ENCODE measurements at places on chromosomes 5 and 9.

DNA sequence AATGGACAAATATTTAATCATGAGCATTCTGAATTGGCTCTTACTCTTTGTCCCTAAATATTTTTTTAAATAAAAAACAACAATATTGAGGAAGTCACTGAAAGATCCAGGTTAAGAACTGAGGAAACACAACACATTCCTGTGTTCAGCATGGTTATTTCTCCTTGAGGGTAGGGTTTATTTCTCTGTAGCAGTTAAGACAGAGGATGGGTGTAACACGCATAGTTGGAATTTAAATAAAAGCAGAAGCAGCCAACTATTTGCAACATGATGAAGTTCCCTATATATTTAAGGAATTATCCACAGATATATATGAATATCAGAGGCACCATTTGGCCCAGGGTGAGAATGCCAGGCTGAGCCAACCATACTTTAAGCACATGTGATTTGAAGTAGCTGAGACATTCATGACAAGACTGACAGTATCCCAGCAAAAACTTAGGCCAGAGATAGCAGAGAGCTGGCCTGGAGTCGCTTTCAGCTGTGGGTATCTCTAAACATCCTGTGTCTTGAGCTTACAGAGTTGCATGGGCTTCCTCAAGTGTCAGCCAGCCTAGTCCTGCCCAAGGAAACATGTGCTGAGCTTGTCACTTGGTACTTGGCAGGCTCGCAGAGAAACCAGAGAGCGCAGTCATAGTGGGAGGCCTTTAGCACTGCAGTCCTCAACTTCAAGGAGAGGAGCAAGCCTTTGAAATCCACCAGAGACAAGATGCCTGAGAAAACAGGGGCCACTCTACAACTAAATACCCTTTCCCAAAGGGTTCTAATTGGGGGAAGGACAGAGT is 43.6 kb downstream of the SEMA5A start:
- DNase-seq, result no peak

GRCh38 chr5:82405161-82405560 is 127.0 kb upstream of the RPS23 start:
- DNase-seq, result peak; percentile 83

DNA sequence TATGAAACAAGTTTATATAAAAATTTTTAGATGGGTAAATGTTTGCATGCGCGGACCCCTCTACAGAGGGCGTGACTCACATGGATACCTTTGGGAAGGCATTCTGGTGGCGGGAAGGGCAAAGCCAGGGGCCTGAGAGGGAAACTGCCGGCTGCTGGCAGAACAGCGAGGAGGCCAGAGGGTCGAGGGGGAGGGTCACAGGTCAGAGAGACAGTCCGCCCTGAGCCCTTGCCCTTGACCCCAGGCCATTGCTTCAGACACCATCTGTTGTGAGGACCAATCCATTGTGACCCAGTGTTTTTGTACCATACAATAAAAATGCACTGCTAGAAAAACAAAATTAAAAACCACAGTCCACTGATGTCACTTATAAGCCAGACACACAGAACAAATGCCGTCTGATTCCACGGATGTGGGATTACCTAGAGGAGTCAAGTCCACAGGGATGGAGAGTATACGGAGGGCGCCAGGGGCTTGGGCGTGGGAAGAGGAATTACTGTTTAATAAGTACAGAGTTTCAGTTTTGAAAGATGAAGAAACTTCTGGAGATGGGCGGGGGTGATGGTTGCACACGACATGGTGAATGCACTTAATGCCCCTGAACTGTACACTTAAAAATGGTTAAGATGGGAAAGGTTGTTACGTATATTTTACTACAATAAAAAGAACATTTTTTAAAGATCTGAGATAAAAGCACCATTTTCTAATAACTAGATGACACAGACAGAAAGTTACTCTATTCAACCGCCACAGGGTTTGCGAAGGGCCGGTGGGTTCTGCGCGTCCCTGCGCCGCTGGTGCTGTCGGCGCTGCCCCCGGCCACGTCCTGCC is 12.0 kb downstream of the BTNL9 start:
- no peak for DNase-seq

DNA sequence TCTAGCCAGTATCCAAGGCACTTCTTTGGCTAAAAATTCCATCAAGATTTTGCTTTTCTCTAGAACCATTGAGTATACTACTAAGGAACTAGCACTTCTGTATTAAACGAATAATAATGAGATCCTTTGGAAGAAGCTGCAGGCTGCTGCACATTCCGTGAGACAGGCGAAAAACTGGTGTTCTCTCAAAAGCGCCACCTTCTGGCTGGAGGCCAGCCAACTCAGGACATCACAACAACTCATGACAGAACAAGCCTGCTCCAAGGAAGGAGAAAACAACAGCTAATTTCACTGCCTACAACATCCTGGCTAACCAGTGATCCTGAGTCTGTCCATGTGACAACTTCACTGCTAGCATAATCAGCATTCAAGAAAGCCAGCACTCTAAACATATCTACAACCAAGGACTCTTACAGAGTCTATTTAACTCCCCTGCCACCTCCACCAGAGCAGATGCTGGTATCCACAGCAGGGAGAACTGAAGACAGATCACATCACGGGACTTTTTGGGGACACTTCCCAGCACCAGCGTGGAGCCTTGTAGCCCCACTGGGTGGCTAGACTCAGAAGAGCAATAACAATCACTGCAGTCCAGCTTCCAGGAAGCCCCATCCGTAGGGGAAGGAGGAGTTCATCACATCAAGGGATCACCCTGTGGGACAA is 150.5 kb downstream of the YTHDC2 start:
- peak; percentile 39 for DNase-seq

- DNase-seq, result no peak
These were observed 220.1 kb downstream of the PIK3R1 start for GRCh38 chr5:68435611-68436010.

DNA sequence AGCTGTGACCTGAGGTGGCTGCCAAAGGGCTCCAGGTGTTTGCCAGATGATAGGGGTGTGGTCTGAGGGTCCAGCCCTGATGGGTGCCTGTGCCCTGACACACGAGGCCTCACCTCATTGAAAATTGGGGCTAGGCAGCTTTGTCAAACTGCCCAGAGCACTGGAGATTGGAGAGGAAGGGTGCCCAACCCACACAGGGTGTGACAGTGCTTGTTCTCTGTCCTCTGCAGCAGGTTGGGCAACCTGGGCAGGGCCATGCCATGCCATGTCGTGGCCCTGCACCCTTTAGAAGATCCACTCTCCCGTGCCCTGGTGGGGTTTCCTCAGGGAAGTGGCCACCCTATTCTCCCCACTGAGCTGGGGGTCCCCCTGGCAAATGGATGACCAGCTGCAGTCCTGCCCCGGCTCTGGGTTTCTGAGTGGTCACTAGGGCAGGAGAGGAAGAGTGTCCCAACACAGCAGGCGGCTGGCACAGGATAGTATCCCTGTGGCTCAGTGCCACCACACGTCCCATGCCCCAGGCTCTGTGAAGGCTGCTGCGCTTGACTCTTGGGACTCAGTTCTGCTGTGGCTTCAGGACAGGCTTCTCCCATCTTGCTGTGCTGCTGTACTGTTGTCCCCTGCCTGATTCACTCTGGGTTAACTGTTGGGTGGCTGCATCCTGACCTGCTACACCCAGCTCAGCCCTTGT is 100.8 kb upstream of the PITX1 start:
- no peak for DNase-seq

GRCh38 chr5:157160001-157160400 is 6.1 kb downstream of the GARIN3 start:
- DNase-seq, result no peak

Measured in mammary epithelial cell (primary cell).